Sigmoid colon (tissue), 7 donors: ENCODE measurements at places on chromosomes 5 and 9. TPM values are rescaled to one million over a fixed set of nuclear protein-coding genes. Genes with fewer than 3 reads are reported as not detected.

The PCDHGA3 gene
- 1.5 TPM for total RNA-seq

The OR13D1 gene
- not detected for total RNA-seq

The EIF4E1B gene
- not detected for total RNA-seq

The MORN5 gene
- total RNA-seq: 45.7 TPM

The GLIPR2 gene
- 83.9 TPM for total RNA-seq

The EDIL3 gene
- 57.3 TPM for total RNA-seq

The DYNC2I2 gene
- 33.0 TPM for total RNA-seq

The AJM1 gene
- total RNA-seq: 8.6 TPM

The GRIA1 gene
- total RNA-seq: 0.66 TPM

The ABLIM3 gene
- 16.1 TPM for total RNA-seq

The SOHLH1 gene
- total RNA-seq: not detected

The POC5 gene
- 10.6 TPM for total RNA-seq

The IFNA21 gene
- not detected for total RNA-seq

The SLC46A2 gene
- total RNA-seq: not detected

The DOK3 gene
- total RNA-seq: 8.0 TPM

The SLC34A3 gene
- total RNA-seq: not detected

The TMEM174 gene
- not detected for total RNA-seq

The ENHO gene
- total RNA-seq: not detected

The UGT3A2 gene
- not detected for total RNA-seq

The BARHL1 gene
- total RNA-seq: not detected

The PRRX2 gene
- total RNA-seq: 4.7 TPM

The MLANA gene
- not detected for total RNA-seq
